Stimulated activated CD4-positive, alpha-beta T cell treated with anti-CD3 and anti-CD28 coated beads, Interleukin-1b, Interleukin-23, amount 100 ng/mL, for 1 hour (primary cell): ENCODE measurements at places on chromosomes 2 and 18.

GRCh38 chr2:20635675-20636584 is 15.0 kb downstream of the HS1BP3 start:
- no peak for DNase-seq

- no peak for DNase-seq
Observed at GRCh38 chr18:29309366-29309765, 1132.4 kb upstream of the CDH2 start.

- DNase-seq = no peak
Observed at GRCh38 chr2:159963700-159964099, 98.7 kb downstream of the PLA2R1 start.

GRCh38 chr2:27754138-27754588 is 17.4 kb upstream of the MRPL33 start:
- peak; percentile 48 for DNase-seq

- no peak for DNase-seq
Observed at GRCh38 chr2:45826460-45826859, 175.0 kb downstream of the PRKCE start.

- DNase-seq = no peak
Observed at GRCh38 chr2:96789245-96789617, 26.8 kb upstream of the CNNM3 start.

GRCh38 chr2:231050018-231050901 is 6.4 kb upstream of the PSMD1 start:
- DNase-seq = no peak

GRCh38 chr2:160406591-160407392 is 86.8 kb downstream of the RBMS1 start:
- DNase-seq = peak; percentile 44

DNA sequence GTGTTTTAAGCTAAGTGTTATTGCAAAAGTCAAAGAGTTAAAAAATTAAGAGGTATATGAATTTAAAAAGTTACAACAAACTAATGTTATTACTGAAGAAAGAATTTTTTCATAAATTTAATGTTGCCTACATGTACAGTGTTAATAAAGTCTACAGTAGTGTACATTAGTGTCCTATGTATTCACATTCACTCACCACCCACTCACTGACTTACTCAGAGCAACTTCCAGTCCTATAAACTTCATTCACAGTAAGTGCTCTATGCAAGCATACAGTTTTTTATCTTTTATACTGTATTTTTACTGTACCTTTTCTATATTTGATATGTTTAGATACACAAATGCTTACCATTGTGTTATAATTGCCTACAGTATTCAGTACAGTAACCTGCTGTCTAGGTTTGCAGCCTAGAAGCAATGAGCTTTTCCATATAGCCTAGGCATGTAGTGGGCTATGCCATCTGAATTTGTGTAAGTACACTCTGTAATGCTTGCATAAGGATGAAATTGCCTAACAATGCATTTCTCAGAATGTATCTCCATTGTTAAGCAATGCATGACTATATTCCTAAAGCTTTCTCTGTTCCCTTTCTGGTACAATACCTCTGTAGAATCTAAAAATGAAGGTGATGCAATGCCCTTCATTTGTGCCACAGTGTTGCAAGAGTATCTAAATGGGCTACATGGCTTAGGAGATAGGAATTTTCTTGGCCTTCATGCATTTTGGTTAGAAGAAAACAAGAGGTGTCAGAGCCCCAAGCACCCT is 370.8 kb upstream of the NT5C1B start:
- DNase-seq = no peak

DNA sequence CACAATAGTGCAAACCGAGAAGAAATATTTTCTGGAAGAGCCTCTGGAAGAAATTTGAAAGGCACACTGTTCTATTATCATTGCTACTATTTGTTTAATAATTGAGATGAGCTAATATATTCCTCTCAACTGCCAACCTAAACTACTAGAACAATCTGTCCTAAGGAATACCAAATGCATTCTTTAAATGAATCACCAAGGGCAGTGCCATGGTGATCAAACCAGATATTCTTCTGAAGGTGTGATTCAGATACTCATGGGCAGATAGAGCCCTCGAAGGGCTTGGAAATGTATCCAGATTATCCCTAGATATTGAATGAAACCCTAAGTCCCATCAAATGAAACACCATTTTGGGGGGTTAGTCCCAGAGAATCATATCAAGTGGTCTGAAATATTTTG is 76.6 kb downstream of the FIGN start:
- DNase-seq = no peak

- no peak for DNase-seq
Observed at GRCh38 chr2:179824961-179825360, 36.5 kb downstream of the ZNF385B start.

DNA sequence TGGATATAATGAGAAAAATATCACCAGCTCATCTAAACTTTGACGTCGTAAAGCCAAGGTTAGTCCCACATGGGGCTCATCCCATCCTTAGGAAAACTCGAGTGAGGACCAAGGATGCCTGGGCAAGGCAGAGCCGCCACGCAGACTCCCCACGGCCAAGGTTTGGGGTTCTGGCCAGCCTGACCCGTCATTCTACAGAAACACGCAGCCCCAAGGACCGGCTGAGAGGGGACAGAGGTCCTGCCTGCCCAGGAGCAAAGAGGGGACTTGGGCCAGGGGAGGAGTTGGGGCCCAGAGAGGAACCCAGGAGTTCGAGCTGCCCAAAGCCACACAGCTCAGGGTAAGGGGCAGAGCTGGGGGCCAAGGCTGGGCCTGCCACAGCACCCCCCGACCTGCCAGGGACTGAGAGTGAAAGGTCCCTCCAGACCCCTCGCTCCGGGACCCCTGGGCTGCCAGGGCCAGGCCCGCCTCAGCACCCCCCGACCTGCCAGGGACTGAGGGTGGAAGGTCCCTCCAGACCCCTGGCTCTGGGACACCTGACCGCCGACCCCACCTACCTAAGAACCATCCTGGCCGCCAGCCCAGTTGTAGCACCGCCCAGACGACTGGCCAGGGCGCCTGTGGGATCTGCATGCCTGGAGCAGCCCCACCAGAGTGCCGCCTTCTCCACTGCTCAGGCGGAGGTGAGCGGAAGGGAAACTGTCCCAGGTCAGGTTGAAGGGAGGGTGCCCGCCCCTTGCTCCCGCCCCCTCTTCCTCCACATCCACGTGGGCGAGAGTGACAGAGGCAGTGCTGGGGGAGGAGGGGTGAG is at the start of gene PDCD1:
PDCD1 (minus strand) TSS at position 689 of the 811 bp plus-strand sequence; CDS start at position 633, 56 bp downstream.
- DNase-seq = no peak

- peak; percentile 0 for DNase-seq
Observed at GRCh38 chr2:9897331-9897737, 54.1 kb downstream of the TAF1B start.

DNA sequence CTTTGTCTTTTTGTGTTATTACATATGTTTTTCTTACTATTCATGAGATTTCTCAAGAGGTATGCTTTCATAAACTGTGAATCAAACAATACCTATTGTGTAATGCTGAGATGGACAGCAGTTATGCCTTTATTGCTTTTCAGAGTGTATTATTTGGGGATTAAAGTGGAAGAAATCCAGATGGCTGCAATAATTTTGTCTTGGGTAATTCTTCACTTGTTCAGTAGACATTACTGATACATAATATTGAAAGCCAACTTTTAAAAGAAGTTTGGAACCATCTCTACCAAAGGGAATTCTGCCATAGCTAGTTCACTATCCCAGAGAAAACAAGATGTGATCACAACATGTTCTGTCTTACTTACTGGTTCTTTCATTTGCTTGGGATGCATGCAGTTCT is 253.4 kb upstream of the ZSWIM2 start:
- no peak for DNase-seq

GRCh38 chr2:151927501-151928221 is 99.4 kb upstream of the ARL5A start:
- DNase-seq = no peak

GRCh38 chr2:48605482-48606175 is 12.0 kb upstream of the GTF2A1L start:
- DNase-seq = no peak

DNA sequence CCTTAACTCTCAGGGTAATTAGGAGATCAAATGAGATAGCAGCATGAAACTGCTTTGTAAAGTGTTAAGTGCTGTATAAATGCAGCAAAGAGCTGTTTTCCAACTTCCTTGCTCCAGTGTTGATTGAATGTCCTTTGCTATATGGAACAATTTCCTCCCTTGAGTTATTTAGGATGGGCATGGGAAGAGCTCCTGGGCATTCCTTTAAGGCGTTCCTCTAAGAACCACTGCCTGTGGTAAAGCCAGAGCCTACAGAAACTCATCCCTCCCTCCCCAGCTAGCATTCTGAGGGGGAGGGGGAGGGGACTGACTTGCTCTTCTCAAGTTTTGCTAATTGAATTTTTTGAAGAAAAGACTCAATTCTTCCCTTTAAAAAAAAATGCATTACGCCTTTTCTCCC is 1.4 kb downstream of the AKAIN1 start:
- DNase-seq = no peak

GRCh38 chr18:58105888-58106260 is 61.8 kb downstream of the NEDD4L start:
- DNase-seq = no peak

DNA sequence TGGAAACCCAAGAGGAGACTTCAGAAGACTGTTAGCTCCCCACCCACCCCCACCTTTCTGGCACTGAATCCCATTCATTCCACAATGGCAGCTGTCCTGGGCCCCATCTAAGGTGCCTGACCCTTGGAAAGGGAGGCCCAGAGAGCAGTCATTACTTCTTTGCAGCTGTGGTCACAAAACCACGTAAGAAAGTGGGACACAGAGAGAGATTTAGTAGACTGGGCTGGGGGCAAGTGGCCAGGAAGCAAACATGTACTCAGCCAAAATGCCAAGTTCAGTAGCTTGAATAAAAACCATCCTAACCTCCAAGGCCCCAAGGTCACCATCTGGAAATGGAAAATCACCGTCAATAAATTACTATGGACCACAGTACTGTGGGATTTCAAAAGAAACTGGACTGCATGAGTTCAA is 381.4 kb downstream of the TNS1 start:
- DNase-seq = no peak

DNA sequence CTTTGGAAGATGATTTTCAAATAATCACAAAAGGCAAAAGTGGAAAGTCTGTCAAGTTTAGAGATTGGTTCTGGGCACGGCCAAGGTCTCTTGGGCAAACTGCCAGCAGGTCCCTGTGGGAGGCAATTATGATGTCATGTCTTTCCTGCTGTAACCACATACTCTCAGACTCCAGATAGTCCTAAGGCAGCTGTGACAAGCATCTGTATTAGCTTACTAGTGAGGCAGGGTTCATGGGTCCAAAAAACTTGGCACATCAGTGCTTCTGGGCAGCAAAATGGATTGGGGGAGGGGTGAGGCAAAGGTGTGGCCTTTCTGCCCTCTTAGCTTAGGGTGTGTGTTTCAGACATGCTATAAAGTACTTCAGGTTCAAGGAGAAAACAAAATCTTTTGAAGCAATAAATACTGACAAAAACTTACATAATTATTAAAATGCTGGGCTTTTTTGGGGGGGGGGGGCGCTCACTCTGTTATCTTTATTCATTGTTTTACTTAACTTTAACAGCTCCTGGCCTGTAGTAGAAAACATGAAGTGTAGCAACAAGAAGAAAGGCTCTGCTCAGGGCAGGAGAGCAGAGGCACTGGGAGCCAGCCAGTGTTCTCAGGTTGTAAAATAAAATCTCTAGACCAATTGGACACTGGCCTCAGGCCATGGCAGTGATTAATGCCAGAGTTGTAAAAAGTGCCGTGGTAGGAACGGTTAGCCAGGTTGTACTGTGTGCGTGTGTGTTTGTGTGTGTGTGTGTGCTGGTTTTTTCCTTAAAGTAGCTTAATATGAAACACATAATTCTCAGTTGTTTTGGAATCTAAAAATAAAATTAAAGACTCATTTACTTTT is 14.3 kb upstream of the TANC1 start:
- DNase-seq = no peak

GRCh38 chr2:174009488-174010223 is 44.5 kb upstream of the SP3 start:
- no peak for DNase-seq

DNA sequence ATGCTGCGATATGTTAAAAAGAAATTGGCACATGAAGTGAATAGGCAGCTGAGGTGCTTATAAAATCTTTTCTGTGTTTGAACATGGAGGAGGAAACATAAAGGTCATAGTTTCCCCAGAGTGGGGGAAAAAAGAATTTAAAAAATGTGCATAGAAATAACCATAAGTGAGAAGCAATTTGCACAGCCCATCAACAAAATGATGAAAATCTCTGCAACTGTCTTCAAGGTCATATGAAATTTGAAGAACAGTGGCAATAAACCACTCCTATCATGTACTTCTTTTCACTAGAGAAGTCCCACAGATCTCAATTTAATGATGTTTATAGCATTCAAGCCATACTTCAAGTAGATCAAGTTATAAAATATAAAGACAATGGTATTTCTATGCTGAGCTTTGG is 46.7 kb upstream of the ZNF804A start:
- DNase-seq = no peak

- no peak for DNase-seq
Observed at GRCh38 chr18:76643996-76644395, 149.0 kb upstream of the ZNF516 start.

DNA sequence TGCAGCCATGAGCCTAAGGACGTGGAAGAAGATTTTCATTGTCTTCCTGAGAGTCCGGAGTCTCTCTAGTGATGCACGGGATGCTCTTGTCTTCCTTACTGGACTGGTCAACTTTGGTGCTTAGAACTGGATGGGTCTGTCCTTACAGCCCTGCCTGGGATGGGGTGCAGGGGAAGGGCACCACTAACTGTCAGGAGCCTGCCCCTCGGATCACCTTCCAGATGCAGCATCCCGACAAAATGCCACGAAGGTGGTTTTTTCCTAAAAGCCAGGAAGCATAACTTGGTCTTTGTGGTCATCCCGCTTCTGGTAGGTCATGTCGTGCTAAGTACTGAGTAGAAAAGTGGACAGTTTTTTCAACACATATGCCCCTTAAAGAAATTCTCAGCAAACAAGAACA is 207.4 kb upstream of the TWIST2 start:
- DNase-seq = no peak

GRCh38 chr2:174449033-174449432 is 37.8 kb downstream of the GPR155 start:
- no peak for DNase-seq

- DNase-seq = no peak
Observed at GRCh38 chr2:158825021-158825420, 29.9 kb downstream of the DAPL1 start.
